NCI-H1092 treated with DMSO at 0.1 percent for 48 hours (cell line): ENCODE measurements at places on chromosomes 4 and X.

GRCh38 chr4:105306820-105307219 lies 160.1 kb downstream of the TET2 start:
- DNase-seq, result no peak

- DNase-seq, result no peak
Observed at GRCh38 chrX:68912113-68912512, 83.3 kb downstream of the EFNB1 start.

DNA sequence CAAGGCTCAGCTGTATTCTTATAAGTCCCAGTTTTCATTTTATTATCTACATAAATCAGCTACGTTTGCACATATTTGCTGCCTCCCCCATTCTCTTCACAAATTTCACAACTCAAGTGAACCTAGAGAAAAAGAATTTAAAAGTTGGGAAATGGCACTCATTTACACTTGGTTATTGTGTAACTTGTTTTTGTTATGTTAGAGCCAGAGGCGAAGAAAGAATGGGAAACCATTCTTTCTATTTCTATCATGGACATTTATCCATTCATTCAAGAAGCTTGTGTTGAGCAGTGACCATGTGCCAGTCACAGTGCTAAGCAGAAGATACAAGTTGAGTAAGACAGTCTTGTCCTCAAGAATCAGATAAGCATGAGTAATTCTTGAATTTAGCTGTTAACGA lies 13.5 kb downstream of the LIAS start:
- no peak for DNase-seq

DNA sequence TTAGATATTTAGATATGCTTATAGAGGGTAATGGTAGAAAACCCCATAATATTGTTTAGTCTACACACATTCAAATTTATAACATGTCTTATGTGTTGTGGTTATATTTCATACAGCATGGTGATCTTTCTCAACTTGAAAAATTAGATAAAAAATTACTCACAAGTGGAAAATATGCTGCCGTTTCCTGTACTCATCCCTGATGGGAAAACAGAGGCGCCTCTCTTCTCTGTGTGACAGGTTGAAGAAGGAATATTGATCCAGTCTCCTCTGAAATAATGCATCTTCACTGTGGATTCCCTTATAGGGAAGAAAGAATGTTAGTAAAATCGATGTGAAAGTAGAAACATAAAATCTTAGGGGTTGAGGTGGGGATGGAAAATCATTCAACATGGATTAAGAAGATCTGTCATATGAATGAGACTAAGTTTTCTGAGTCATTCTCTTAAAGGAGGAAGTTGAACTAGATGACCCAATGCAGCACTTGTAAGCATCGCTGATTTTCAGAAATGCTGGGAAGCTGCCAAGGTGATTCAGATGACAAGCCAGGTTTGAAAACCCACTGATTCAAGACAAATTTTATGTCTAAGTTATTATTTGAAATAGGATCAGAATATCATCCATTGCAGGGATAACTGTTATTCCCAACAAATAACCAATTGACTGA lies 70.7 kb downstream of the ANKRD50 start:
- DNase-seq, result no peak

DNA sequence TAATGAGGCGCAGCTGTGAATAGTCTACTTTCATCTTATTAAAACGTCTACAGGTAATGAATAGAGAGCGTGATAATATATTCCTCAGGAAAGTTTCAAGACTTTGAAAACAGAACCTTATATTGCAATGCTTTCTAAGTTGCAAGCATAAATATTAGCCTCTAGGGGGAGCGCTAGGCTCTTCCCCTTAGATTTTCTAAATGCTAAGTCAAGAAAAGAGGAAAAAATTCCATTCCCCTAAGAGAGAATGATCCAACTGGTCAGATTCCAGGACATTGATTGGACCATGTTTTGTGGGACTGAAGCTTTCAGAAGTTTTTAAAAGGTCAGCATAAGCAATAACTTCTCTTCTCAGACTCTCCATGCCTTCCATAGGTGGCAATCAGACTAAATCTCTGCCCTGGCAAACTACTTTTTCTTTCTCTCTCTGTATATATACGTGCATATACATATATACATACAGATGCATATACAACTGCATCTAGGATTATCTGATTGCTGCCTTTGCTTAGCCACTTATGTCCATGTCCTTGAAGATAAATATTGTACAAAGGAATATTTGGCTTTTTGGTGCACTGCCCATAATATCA lies 492.9 kb downstream of the INPP4B start:
- peak; percentile 27 for DNase-seq

DNA sequence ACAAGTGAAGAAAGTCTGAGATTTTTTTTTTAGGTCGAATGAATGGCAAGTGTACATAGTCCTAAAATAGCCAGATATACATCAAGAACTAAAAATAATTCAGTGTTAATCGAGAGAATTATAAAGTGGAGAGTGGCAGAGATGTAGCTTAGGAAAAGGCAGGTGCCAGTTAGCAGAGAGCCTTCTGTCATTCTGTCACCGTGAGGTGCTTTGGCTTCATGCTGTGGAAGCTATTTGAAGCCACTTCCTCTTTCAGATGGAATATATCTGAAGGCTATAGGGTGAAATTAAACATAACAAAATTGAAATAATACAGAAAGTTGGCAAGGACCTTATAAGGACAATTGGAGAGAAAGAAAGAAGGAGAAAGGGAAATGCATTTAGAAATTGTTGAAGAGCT lies 756.3 kb downstream of the CCSER1 start:
- no peak for DNase-seq

DNA sequence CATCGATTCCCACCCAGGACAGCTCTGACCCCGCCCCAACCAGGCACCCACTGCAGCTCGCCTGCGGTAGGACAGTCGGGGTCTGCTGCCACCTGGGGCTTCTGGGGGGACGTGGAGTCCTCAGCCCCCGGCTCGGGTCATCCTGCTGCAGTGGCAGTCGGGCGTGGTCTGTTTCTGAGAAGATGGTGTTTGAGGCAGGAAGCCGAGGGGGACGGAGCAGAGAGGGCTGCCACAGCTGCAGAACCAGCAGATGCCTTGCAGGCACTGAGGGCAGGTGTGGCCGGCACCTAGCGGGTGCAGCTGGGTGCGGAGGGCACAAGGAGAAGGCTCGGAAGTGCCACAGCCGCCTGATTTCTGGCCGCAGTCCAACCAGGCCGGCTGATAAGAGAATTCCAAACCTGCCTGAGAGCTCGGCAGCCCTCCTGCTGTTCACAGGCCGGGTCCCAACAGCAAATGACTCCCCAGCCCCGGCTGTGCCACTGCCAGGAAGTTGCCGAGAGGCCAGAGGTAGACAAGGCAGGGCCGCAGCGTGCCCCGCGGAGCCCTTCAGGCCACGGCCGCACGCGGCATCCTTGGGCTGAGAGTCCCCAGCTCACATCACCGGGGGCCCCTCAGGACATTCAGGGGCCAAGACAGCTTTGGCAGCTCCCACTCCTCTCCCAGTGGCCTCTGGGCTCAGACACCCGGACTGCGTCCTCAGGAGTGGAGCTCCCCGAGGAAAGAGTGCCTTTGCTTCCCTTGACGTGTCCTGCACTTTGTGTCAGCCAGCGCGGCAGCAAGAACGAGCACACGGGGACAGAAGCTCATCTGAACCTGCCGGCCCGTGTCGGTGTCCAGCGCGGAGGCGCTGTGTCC lies 9.4 kb upstream of the CPLX1 start:
- DNase-seq, result peak; percentile 53

DNA sequence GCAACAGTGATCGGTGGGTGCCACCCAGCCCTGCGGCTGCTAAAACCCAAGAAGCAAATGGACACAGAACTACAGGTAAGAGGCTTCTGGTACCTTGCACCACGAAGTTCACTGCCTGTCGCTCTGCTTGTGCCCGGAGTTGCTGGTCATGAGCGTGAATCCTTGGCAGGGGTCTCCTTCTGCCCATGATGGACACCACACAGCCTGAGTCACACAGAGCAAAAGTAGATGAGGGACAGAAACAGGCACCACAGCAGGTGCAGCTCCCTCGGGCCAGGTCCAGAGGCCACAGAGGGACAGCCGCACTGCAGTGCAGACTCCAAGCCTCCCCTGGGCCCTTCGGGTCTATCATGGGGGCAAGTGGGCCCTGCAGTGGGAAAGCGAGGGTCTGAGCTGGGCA lies 22.4 kb downstream of the NAT8L start:
- no peak for DNase-seq

DNA sequence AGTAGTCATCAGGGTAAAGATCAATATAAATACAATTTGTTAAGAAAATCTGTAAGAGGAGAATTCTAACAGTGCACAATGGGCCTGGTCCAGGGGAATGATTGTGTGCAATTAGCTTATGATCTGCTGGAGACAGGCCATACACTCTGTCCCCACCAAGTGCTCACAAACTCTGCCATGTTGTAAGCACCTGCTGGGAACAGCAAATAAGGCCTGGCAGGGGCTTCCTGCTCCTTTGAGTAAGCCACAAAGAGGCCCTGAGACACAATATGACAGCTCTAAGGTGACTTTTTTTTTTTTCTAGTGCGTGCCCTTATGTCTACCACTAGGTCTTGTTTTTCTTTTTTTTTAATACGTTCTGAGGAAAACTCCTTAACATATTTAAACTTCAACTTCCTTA lies 866.3 kb upstream of the PCDH7 start:
- peak; percentile 17 for DNase-seq

DNA sequence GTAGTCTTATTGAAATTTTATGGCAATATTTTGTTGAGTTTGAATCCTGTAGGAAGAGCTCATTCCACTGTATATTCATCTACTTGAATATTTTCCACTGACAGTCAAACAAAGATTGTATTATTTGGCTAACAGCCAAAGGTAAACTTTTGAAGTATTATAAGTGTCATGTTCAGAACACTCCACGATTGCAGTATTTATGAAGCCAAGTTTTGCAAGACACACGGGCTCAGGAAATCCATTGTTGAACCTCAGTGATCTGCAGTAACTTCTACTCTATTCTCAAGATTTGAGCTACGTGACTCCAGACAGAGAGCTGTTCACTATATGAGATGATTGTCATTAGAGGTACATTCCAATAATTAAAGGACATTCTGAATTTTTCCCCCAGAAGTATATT lies 302.7 kb upstream of the ADGRL3 start:
- no peak for DNase-seq

DNA sequence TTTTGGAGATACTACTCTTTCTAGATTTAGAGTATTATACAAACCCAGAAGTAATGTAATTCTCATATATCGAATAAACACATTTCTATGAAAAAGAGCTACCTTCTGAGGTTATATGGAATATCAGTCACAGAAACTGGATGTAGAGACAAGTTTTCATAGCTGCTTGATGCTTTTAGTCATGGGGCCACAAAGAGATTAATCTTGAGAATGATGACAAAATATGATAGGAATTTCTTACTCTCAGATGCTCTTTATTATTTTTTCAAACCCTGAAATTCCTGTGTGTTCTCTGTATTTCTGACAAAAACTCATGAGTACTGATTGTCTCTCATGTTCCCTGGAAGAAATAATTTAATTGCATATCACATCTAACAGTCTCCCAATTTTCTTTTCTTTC lies 662.5 kb downstream of the RAPGEF2 start:
- DNase-seq, result no peak

- DNase-seq, result no peak
Observed at GRCh38 chr4:9812501-9813340, 31.3 kb downstream of the DRD5 start.

DNA sequence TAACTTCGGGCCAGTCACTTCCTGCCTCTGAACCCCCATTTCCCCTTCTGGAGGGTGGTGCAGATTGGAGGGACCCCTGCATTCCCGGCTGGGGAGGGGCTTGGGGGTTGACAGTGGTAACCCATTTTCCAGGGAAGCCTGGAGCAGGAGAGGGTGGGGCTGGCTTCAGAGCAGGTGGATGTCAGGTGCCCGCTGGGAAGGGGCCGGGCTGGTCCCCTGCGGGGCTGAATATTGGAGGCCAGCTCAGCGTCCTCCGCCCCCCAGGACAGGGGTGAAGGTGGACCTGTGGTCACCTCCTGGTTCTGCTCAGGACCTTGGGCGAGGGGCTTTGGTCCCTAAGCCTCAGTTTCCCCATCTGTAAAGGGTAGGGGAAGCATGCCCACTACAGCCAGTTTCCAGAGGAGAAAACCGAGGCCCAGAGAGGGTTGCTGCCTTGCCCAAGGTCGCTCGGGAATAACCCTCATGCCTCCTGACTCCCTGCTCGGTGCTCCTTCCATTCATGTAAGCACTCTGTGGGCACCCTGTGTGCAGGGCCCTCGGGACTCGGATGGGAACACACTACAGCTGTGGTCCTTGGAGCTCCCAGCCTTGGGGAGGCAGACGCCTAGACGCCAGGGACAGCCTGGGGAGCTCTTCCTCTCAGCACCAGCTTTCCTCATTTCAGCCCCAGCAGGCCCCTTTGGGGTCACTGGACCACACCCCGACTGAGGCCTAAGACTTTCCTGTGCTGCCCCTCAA lies 683 bp downstream of the MAN2B2 start:
- no peak for DNase-seq

DNA sequence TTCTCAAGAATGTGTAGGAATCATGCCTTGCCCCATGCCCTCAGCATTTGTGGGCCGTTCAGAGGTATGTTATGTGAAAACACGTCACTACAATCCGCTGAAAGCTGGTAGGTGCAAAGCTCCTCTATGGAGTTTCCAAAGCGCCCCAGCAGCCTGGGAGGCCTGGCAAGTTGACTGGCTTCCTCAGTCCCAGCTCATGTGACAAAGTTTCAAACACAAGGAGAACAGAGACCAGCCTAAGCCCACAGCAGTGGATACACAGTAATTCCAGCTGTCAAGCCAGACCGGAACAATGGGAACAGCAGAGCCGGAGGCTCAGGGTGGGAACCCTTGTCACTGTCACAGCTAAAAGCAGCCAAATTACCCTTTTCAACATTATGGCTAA lies 33.5 kb downstream of the NAT8L start:
- no peak for DNase-seq

- no peak for DNase-seq
Observed at GRCh38 chr4:142035566-142035965, 399.2 kb downstream of the IL15 start.

GRCh38 chr4:165540206-165540830 lies 161.5 kb downstream of the CPE start:
- no peak for DNase-seq

GRCh38 chr4:112284662-112285411 lies 867 bp downstream of the TIFA start:
- DNase-seq, result peak; percentile 39
